ENCODE measurements at places on chromosomes 7 and 10. TPM values are rescaled to one million over a fixed set of nuclear protein-coding genes. Genes with fewer than 3 reads are reported as not detected.
A peak's percentile ranks its signal among the peaks of the same experiment; 100 is the strongest.

GRCh38 chr10:72692994-72693781 is 1.2 kb downstream of the MCU start:
- ATAC-seq = no peak

DNA sequence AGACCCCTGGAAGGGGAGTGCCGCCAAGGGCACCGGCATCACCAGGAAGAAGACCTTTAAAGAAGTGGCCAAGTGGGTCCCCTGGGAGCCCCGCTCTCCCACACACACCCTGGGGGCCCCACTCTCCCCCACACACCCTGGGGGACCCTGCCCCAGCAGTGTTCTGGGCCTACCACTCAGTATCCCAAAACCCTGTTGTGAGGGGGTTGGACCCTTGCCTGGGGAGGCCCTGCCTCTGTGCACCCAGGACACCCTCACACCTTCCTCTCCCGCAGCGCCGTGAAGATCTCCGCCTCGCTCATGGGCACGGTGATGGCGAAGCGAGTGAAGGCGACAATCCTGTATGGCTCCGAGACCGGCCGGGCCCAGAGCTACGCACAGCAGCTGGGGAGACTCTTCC is 10.7 kb downstream of the NOS3 start:
- ATAC-seq = no peak

GRCh38 chr10:6464862-6465430 is 115.1 kb downstream of the PRKCQ start:
- no peak for ATAC-seq

DNA sequence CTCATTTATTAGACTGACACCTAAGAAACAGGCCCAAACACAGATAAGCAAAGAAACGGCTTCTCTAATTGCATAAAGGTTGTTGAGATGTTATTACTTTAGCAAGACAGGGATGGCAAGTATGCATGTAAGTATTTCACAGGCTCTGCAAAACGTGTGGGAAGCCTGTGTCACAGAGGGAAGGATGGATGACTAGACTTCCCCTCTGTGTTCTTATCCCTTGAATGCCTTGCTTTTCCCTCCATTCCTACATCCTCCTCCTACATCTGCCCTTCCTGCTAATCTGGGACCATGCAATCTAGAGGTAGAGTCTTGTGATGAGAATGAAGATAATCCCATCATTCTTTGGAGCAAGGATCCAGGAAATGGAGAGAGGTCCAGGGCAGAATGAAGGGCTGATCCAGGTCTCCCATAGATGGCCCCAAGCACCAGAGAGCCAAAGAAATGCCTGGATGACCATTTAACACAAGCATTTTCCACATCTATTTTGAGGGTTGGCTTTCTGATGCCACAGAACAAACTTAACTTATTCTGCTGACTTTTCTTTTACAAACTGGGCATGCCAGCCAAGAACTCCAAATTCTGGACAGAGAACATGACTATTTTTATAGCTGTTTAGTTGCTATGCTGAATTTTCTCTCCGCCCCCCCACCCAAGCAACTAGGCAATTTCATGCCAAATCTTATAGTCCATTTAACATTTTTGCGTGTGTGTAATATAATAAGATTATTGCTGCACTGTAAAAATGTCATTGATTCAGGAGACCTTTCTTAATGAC is 48.1 kb downstream of the NRP1 start:
- no peak for ATAC-seq

GRCh38 chr7:47814905-47815613 is 133.2 kb downstream of the PKD1L1 start:
- ATAC-seq = no peak

DNA sequence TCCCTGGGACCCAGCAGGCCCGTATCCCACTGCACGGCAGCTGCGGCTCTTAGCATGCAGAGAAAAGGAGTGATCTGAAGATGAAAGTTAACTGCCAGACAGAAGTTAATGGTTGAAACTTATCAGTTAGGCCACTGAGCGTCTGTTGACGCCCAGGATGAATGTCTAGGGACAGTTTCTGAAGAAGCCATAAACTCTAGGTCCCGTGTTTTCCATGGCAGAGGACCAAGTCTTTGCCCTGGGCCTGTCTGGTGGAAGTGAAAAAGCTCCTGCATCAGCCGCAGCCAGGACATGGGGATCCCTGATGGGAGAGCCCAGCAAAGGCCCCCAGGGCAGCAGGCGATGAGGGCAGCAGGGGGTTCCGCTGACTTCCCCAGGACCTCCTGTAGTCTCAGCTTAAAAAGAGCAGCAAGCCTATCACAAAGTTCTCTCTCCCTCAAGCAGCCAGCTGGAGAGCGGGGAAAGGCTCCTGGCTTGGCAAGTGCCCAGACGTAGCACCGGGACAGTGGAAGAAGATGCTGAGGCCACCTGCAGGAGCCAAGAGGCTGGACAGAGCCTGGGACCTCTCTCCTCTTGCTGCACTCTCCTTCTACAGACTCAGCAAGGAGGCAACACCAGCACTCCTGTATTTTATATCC is 79.6 kb downstream of the TNS3 start:
- ATAC-seq = no peak

GRCh38 chr10:9081253-9081652 is 1026.8 kb downstream of the GATA3 start:
- no peak for ATAC-seq

- no peak for ATAC-seq
These were observed 233.5 kb downstream of the TMEM26 start for GRCh38 chr10:61219696-61220095.

GRCh38 chr7:151010037-151010306 is 14.3 kb downstream of the ATG9B start:
- no peak for ATAC-seq

GRCh38 chr7:159091480-159092475 is 52.9 kb downstream of the VIPR2 start:
- no peak for ATAC-seq

DNA sequence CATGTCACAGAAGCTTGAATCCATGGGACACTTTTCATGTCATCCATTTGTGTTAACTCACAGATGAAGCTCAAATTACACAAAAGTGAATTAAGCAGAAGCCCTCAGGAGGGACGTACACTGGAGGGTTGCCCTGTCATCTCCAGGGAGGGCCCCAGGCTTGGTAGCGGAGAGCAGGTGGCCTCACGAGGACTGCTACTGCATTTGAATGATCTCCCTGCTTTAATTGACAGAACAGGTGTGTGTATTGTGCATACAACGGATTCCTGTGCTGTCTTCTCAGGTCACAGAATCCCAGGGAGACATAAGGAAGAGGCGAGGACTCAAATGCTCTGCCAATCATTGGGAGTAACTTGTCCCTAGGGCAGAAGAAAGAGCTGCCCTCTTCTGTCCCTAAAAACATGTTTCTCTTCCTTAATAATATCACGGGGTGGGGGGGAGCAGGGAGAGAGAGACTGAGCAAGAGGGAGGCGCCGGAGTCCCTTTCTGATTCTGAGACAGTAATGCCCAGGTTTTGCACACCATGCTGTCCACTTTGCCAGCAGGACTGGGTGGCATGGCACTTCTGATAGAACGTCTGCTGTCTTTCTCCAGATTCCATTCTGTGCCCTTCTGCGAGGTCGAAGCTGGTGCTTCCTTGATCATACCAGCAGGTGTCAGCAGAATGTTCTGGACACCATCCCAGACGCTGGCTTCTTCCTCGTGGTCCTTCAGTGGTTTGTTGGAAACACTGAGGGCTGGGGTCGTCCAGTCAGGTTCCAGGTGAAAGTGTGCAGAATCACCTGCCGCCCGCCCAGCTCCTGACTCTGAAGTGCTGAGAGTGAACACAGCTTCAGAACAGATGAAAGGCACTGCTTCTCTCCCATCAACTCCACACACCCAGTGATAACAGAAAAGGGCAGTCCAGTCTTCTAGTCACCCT is 26.2 kb upstream of the RASGEF1A start:
- peak; percentile 56 for ATAC-seq

- no peak for ATAC-seq
These were observed 27.7 kb downstream of the IQCE start for GRCh38 chr7:2586326-2587020.

- no peak for ATAC-seq
These were observed 91.5 kb downstream of the CUL1 start for GRCh38 chr7:148790131-148790726.

- ATAC-seq = no peak
These were observed 213.3 kb upstream of the FZD8 start for GRCh38 chr10:35855155-35855947.

DNA sequence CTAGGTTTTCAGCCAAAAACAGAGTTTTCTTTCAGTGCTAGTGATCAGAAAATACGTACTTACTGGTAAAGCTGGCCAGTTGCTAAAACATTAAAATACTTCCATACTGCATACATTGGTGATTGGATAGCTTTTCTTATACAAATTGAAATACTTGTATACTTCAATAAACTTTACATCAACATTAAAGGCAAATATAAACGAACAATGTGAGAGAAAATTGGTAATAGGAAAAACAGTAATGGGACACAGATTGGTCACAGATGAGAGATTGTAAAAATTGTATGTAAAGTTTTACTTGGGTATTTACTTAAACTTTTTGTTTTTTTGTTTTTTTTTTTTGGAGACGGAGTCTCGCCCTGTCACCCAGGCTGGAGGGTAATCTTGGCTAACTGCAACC is 391.7 kb downstream of the TFEC start:
- no peak for ATAC-seq

- no peak for ATAC-seq
These were observed 67.6 kb downstream of the CDK6 start for GRCh38 chr7:92768501-92769393.

GRCh38 chr7:131235489-131236317 is 92.0 kb upstream of the MKLN1 start:
- peak; percentile 72 for ATAC-seq

DNA sequence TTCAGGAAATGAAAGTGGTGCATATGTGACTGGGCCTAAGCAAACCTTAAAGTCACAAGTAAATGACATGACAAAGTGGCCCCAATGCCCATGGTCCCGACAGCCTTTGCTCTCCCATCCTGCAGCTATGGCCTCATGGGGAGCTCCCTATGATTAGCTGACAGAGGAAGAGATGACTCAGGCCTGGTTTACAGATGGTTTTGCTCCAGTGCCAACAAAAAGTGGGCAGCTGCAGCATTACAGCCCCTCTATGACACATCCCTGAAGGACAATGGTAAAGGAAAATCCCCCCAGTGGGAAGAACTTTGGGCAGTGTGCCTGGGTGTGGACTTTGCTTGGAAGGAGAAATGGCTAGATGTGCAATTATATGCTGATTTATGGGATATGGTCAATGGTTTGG is 105.1 kb upstream of the ADCY1 start:
- no peak for ATAC-seq

DNA sequence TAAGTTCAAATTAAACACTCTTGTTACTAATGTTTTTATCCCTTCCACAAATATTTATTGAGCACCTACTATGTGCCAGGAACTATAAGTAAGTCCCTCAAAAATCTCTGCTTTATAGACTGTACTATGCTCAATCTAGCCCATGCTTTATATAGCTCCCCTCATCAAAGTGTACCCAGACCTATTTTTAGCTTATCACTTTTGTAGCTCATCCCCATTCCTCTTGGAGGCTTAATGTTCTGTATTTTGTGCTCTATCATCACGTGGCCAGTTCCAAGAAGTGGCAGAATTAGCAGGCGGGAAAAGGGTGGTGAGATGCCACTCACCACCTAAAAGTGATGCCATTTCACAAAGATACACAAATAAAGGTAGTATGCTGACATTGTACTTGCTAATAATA is 138.1 kb upstream of the BET1 start:
- no peak for ATAC-seq

- no peak for ATAC-seq
These were observed 45.7 kb downstream of the CROT start for GRCh38 chr7:87391020-87391701.

The ZNF518A gene
- total RNA-seq = 11.6 TPM

The SHH gene
- not detected for total RNA-seq

The SPDYE5 gene
- total RNA-seq = not detected

The TES gene
- 52.9 TPM for total RNA-seq

The PLEKHS1 gene
- total RNA-seq = 1.0 TPM

The MPLKIP gene
- total RNA-seq = 23.3 TPM

The VSTM2A gene
- total RNA-seq = not detected

The TAS2R41 gene
- not detected for total RNA-seq

The POLR2J gene
- total RNA-seq = 38.5 TPM

The ACSL5 gene
- total RNA-seq = 3.3 TPM

The COL17A1 gene
- total RNA-seq = 204 TPM

The PTF1A gene
- not detected for total RNA-seq

The ELMO1 gene
- 4.0 TPM for total RNA-seq

The GATA3 gene
- total RNA-seq = 0.76 TPM

The IL2RA gene
- 1.4 TPM for total RNA-seq
